ENCODE measurements at places on chromosomes 2 and 18.

DNA sequence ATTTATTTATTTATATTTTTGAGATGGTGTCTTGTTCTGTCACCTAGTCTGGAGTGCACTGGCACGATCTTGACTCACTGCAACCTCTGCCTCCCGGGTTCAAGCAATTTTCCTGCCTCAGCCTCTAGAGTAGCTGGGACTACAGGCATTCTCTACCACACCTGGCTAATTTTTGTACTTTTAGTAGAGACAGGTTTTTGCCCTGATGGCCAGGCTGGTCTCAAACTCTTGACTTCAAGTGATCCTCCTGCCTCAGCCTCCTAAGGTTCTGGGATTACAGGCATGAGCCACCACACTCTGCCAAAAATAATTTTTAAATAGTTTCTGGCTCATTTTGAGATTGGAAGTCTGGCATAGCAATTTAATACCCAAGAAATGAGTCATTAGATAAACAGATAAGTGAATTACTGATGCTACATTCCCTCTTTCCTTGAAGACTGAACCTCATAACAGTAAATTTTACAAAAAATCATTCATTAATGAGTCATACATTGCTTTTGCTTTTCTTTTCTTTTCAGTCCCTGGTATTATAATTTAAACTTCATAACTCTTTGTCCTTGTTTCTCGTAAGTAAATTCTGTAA is 881.6 kb upstream of the PIK3C3 start:
- peak; percentile 89 for DNase-seq

DNA sequence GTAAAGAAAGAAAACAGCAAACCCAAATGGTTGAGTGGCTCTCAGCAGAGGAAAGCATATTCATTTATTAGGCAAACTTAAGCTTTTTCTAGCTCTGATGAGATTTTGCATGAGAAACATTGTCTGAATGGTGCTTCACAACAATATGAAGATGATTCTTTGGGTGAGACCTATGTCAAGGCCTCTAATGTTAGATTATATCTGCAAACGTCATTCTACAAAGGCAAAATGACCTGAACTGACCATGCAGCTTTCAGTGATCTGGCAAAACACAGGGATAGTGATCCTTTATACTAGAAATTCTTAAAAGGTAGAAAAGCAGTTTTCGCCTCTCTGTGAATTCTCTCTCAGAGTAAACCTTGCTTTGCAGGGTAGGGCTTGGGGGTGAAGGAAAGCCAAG is 11.7 kb downstream of the RHBDD1 start:
- no peak for DNase-seq

DNA sequence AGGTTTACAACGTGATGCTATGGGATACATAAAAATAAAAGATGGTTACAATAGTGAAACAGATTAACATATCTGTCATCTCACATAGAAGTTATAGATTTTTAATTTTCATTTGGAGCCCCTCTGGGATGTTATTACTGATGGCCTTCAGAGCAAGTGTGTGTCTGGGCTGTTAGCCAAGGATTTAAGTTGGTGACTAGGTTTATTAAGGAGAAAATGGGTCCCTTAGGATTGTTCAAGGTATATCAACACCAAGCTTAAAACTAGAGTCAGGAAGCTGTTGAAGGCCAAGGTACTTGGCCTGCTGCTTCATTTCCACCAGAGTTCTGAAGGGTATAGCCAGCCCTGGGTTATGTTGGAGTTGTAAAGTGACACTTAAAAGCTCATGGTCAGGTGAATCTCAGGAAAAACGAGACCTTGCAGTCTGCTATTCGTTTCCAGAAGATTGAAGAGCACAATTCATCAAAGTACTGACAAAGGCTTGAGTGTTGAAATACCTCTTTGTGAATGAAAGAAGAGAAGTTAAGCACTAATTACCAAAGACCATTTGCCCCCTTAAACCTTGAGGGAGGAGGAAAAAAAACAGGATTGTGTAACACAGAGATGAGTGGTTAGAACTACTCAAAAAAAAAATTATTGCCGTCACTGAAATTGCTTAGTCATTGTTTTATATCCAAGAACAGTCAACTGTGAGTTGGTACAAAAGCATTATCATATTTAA is 48.4 kb downstream of the MAP2 start:
- DNase-seq, result peak; percentile 76

- no peak for DNase-seq
Observed at GRCh38 chr2:3323360-3324035, 54.1 kb downstream of the EIPR1 start.

DNA sequence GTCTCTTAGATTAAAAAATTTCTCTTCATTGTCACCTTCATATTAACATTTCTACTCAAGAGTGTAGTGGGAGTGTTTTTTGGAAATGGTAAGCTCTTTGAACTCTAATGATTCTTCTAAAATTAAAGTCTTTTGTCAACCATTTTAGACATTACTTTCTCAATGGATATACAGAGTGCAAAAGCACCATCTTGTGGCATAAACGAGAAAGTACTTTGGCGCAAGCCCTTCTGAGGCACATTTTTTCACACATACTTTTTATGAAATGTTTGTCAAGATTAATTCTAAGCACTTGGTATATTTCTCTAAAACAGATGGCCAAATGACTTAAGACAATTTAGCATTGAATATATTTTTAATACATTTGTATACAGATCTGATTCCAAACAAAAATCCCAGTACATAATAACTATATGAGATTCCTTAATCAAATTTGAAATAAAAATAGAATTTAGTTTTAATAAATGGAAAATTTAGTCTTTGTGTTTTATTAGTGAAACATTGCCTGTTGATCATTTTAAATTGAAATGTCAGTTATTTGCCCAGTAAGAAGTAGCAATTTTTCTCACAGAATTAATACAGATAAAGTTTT is 63.3 kb upstream of the GALNT5 start:
- DNase-seq, result peak; percentile 69

GRCh38 chr2:68762665-68763064 is 28.1 kb downstream of the ARHGAP25 start:
- DNase-seq, result no peak

- peak; percentile 42 for DNase-seq
Observed at GRCh38 chr2:53403792-53404413, 363.7 kb upstream of the CHAC2 start.

DNA sequence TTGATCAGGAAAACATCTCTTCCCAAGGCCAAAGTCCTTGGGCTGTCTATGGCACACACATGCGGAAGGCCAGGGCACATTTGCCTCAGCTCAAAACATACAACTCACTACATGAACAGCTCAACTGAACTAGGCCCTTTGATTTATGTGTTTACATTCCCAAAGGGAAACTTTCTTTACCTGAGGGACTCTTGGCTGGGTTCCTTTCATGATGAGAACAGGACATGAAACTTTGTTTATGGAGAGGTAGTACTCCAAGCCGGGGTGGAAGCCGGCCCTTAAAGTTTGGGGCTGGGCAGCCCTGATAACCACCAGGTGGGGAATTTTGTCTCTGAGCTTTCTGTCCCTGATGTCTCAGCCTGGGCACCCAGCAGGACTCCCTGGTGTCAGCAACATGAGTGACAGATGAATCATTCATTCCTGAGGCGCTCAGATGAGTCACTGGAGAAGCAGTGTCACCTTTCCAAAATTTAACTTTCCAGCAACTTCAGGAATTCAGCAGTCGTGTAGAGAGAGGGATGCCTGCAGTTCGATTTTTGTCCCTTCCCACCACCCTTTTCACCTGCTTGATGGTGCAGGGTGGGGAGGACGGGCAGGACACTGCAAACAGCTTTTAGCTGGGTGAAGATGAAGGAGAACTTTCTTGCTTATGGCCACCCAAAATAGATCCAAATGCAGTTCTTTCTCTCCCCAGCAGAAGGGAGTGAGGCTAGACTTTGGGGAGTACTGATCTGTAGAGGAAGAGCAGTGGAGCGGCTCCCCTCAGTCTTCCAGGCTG is 331.6 kb downstream of the DYSF start:
- peak; percentile 78 for DNase-seq

DNA sequence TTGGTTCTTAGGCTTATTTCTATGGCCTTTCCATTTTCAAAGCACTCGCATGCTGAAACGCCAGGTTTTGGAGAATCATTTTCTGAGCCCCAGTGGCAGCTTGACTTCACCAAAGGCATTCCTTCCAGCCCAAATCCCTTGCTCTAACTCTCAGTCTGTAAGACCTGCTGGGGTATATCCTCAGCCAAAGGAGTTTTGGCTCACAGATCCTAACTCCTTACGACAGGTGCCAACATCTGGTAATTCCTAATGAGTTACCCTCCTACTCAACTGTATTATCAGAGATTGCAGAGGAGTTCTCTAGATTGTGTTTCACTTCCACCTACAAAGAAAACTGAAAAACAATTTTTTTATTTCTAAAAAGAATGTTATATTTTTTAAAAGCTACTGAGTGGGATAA is 79.0 kb upstream of the RAB27B start:
- DNase-seq, result no peak

DNA sequence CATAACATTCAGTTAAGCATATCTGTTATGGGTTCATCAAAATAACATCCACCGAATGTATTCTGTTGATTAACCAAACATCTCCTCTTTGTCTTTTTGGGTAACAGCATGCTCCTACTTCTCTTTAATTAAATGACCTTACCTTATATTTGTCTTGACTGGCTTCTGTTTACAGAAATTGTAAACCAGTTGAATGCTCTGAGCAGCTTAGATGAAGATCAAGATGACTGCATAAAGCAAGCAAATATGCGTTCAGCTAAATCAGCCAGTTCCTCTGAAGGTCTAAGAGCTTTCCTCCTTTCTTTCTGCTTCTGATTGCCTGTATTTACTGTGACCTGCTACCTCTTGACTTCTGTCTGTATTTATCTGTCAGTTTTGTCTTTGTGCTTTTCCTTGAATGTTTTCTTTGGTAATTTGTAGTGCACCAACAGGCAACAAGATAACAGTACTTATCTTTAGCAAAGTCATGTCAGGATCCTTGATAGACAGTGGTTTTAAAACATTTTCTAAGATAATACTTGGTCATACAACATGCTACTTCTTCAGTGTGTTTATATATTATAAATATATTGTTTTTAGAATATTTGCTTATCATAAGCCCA is 152.8 kb downstream of the EHBP1 start:
- no peak for DNase-seq

DNA sequence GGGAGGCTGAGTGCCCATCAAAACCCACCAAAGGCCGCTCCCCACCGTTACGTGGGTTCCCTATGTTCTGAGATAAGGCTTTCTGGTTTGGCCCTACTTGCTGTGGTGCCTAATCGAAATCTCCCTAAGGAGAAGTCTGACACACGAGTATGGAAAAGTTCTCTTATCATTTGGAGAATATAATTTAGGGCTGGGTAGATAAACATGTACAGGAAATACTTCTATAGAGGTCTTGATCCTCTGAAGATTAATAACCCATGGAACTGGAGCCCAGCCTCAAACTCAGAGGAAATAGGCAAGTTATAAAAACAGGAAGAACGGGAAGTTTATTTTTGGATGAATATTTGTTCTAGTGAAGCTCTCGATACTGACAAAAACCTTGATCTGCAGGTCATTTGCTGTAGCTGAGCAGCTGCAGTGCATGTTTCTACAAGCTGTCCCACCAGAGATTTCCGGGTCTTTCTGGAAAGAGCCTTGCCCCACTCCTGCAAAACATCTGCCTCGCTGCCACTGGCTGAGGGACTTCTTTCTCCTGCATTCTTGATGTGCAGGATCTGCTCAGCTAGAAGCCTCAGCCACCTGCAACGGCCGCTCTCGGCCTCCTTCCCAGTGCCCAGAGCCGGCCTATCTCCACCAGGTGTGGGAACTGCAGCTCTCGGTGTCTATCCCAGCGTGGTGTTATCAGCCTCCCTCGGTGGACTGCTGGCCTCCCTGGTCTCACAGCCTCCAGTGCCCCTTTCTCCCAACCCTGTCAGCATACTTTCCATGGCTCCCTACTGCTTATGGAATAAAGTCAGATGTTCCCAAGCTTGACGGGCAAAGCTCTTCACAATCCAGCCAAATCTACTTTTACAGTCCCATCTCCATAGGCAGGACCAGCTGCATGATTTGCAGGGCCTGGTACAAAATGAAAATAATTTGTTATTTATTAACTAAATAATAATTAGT is 48.6 kb downstream of the SPRED2 start:
- DNase-seq, result no peak

DNA sequence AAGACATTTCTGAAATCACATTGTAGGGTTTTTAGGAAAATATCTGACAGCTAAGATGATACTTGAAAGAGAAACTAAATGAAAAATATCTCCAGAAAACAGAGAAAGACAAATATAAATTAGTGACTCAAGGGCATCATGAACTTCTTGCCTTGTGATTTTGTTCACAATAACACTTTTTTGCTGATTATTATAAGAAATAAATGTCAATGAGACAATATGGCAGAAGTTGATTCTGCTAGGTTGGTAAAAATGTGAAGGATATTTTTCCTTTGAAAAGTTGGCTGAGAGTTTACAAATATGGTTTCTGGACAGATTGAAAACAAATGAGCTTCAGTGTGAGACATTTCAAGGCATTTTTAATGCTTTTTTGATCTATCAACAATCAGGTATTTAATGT is 1631.2 kb upstream of the ACVR2A start:
- no peak for DNase-seq

- DNase-seq, result peak; percentile 54
Observed at GRCh38 chr2:157355618-157356017, 30.0 kb upstream of the ERMN start.

GRCh38 chr2:44705356-44705755 is 236.1 kb upstream of the SIX3 start:
- no peak for DNase-seq

DNA sequence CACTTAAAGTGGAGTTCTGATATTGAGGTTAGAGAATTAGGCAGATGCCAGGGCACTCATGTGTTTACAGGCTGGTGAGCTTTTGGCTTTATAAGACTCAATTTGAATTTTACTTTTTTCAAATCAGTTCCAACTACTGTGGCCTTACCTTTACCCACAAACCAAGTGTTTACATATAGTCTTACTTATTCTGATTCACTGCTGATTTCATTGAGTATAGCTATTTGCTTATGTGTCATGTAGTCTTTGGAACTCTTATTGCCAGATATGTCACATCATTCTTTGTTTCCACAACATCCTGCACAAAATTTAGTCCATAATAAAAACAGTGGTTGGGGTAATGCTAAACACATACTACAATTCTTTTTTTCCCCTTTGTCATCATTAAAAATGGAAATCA is 96.5 kb downstream of the XIRP2 start:
- DNase-seq, result no peak

- no peak for DNase-seq
Observed at GRCh38 chr18:79971211-79971952, 6.9 kb downstream of the HSBP1L1 start.

GRCh38 chr2:5360081-5360480 is 332.1 kb upstream of the SOX11 start:
- no peak for DNase-seq

Data from fibroblast of skin of right quadriceps (primary cell).